ENCODE measurements at places on chromosomes 2 and 18. TPM values are rescaled to one million over a fixed set of nuclear protein-coding genes. Genes with fewer than 3 reads are reported as not detected.

ACVR1C gene
- 0.19 TPM for total RNA-seq

MYO5B gene
- 0.06 TPM for total RNA-seq

HIBCH gene
- total RNA-seq = 19.3 TPM

TP53I3 gene
- 30.1 TPM for total RNA-seq

IGFBP5 gene
- total RNA-seq = 270 TPM

STARD6 gene
- 0.53 TPM for total RNA-seq

CHRNG gene
- not detected for total RNA-seq

ADAM17 gene
- total RNA-seq = 50.1 TPM
